SJSA1 (cell line): ENCODE measurements at places on chromosomes 6 and 20. TPM values are rescaled to one million over a fixed set of nuclear protein-coding genes. Genes with fewer than 3 reads are reported as not detected.
A peak's percentile ranks its signal among the peaks of the same experiment; 100 is the strongest.

DNA sequence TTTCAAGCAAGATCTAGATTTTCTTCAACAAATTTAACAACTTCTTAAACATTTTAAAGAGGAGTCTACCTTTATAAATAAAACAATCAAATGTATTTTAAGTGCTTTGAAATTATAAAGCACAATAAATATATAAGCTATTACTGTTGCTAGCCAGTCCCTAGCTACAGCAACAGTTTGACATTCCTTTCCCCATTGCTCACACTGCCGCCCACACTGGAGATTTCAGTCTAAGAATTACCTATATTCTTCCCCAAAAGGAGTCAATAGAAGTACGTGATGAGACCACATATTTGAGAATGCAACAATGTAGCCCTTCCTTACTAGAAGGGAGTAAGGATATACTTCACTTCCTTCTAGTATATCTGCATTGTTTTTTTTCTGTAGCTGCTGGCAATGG is 65.3 kb upstream of the RNF146 start:
- DNase-seq, result peak; percentile 27

DNA sequence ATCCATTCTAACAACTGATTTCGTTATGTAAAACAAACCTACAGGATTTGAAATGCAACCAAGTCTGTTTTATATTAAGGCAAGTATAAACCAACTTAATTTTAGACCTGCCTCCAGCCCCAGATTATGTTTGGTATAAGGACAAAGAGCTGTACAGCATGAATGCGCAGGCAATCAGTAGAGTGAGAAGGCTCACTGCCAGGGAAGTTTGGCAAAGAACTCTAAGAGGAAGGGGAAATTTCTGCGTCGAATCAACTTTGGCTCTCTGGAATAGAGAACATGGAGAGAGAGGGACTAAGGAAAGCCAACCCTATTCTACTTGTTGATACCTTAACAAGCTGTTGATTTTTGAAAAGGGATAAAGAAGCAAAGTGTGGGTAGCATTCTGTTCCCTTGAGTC is 96.9 kb upstream of the FOXO3 start:
- no peak for DNase-seq

DNA sequence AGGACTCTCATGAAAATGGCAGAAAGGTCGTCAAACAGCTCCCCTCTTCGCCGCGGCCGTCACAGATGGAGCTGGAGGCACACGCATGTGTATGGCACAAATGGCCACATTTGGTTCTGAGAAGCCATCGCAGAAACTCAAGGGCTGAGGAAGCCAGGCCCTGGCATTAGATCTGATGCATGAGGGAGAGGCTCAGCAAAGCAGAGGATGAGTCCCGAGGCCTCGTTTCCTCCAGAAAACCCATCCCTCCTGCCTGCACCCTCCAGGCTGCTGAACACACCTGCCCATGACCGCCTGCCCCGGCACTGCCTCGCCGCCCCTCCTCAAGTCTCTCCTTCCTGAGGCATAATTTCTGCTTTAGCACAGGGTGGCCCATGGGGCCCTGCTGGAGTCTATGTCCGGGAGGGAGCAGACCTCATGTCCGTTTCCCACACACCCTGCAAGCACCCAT is 240.3 kb downstream of the DLL1 start:
- no peak for DNase-seq

DNA sequence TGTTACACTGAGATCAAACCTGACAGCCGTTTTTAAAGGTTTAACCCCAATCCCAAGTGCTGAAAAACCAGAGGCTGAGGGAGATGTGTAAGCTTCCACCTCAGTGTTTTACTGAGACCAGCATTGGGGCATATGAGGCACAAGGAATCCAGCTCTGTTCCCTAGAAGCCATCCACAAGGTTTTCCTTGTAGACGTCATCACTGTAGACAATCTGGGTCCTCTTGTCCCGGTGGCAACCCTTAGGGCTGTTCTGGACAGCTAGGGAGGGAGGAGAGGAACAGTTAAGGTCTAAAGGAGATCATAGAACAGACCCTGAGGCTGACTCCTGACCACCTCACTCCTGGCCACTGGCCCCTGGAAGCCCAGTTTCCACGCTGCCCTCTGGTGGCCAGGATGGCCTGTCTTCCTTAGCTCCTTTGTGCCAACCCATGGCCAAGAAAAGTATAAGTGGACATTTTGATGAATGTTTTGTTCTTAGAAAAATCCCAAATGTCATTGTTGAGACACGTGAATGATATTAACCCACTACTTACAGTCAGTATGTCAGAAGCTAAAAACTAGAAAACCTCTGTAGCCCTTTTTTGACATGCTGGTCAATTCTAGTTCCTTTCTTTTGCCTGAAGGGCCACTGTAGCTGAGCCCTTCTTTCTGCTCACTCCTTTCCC is 6.4 kb downstream of the CFB start:
- peak; percentile 74 for DNase-seq

DNA sequence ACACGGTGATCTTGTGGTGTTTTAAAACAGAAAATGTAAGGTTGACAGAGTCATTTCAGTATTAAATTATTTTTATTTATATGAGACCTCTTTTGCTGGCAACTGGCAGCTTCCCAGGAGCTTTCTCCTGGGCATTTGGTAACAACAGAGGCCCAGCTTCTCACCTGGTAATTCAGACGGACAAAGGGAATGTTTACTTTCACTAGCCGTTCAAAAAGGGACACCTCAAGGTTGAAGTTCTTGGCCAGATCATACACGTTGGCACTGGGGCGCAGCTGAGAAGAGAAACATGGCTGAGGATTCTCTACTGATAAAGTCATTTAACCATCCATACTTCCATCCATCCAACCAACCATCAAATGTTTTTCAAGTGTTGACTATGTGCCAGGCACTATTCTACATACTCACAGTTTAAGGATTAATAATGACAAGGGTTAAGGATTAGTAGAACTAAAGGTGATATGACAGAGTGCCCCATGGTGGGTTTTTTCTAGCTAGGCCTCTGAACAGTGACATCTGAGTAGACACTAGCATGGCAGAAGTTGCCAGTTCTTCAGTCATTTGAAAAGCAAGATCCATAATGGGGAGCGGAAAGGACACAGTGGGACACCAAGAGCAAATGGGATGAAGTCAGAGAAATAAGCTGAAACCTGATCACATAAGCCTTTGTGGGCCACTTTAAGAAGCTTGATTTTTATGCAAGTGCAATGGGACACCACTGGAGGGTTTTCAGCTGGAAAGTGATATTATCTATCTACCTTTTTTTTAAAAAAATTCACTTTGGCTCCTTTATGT is 25.1 kb downstream of the ZNFX1 start:
- DNase-seq, result no peak

DNA sequence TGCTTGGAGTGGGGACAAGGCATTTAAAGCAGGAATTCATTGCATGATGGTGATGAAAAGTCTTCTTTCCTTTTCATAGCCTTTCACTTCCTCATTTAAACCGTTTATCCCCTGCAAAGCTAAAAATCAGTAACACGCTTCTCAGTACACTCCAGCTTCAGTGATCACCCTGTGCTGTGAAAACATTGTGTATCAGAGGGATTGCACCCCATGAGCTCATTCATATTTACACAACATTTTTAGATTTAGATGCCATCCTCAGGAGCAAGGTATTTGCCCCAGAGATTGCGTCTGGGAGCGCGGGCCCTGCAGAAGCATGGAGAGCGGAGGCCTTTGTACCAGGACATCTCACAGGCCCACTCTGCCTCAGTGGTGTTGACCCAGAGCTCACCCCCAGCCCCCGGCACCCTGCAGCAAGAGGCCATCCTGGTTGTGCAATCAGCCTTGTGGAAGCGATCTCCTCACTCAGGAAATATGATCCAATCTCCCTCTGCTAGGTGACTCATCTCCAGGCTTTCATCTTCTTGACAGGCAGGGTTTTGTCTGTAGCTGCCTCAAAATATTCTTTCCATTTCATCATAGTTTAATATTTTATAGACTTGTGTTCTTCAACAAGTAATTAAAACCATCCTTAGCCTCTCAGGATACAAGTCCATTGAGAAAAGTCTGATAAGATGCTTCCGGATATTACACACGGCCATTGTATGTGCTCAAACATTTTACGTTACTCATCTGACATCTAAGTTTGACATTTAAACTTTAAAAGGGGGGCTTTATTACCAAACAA is 38.9 kb upstream of the THBS2 start:
- DNase-seq, result peak; percentile 26

DNA sequence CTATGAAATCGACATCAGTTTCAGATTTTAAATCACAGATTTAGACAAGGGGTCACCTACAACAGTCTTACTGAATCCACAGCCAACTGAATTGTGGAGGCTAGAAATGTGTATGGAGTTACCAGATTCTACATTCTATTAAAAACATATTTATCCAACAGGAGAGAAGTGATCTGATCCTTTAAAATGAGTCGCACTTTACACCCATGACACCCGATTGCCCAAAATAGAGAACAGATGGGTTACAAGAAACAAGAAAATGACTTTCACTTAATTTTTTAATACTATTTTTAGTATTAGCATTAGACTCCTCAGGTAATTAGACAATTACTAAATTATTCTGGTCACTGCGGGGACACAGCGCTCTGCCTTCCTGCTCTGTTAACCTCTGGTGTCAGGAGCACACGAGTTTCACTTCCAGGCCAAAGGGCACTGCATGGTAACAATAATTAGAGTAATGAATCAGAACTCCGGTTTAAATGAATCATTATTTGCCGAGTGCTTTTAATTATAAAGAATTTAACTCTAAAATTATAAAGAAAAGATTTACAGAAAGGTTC is 108.6 kb downstream of the ATP9A start:
- DNase-seq, result no peak

DNA sequence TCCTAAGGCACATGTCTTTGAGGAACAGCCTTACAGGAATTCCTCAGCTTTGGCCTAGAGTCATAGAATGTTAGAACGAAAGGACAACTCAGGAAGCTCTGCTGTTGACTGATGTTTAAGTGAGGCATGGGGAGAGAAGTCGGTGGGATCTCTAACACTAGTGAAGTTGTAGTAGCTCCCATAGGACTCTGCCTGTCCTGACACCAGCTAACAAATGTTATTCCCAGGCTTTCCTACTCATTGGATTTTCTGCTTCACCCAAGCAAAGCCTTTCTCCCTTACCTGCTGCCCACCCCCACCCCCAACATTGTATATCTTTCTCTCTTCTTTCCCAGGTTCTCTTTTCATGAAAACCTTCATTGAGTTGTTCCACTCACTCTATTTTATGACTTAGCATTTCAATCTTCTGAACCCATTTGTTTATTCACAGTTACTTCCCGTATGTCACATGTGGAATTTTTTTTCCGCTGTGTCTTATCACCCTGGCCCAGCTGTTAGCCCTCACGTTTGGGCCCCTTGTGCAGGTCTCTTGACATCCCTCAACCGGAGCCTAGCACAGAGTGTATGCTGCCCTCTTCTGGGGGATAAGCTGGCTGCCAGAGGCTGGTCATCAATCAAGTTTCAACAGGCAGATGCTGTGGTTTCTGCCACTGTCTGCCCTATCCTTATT is 39.2 kb upstream of the RNF8 start:
- no peak for DNase-seq

- DNase-seq, result no peak
These were observed 110.5 kb downstream of the DHX35 start for GRCh38 chr20:39072653-39073052.

- no peak for DNase-seq
These were observed 383.6 kb downstream of the PREX1 start for GRCh38 chr20:48444249-48444648.

DNA sequence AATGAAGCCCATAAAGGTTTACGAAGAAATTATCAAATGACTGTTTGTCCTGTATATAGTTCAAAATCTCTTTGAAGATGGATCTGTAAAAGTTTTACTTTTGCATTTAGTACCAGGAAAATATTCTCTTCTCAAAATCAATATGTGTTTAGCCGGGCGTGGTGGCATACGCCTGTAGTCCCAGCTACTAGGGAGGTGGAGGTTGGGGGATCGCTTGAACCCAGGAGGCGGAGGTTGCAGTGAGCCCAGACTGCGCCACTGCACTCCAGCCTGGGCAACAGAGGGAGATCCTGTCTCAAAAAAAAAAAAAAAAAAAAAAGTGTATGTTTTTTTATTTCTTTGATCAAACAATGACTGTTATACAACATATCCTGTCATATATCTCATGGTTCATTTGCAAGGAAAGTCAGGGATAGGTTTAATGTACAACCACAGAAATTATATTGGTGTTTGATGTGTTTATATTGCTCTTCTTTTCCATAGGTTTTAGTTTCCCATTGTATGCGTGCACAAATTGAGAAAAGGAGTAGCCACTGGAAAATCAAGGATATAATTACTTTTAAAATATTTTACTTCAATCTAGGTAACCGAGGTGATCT is 40.1 kb downstream of the SOX4 start:
- no peak for DNase-seq

- peak; percentile 29 for DNase-seq
These were observed 64.0 kb downstream of the BLOC1S5 start for GRCh38 chr6:8000188-8000596.

DNA sequence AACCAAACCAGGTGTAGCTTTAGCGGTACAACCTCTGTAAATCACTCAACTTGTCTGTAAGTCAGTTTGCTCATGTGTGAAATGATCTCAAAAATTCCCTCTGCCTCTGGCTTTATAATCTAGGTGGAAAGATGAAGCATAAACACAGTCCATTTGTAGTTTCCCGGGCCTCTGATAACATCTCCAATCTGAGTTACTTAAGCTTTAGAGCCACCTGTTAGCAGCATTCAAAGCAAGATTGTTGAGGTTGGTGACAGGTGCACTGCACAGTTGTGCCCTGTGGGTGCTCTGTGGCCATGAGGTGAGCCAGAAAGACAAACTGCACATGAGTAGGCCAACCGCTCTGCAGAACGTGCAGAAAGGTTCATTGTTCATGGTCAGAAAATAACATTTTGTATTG is 53.7 kb downstream of the MOCS1 start:
- DNase-seq, result no peak

GRCh38 chr6:32483968-32484613 is 44.4 kb downstream of the HLA-DRA start:
- DNase-seq, result no peak

DNA sequence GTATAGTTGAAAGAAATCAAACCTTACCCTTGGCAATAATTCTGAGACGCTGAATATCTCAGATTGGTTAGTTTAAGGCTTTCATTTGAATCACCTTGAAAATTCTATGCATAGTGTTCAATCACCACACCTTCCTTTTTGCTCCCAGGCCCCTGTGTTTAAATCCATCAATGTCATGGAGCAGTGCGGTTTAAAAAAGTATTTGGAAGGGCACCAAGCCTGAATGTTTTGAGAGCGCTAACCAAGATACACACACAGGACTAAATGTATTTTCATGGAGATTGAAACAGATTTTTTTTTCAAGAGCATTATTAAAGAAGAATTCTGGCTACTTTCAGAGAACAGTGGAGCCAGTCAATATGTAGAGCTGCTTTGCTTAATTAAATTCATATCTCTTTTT is 195.7 kb downstream of the CENPW start:
- no peak for DNase-seq

DNA sequence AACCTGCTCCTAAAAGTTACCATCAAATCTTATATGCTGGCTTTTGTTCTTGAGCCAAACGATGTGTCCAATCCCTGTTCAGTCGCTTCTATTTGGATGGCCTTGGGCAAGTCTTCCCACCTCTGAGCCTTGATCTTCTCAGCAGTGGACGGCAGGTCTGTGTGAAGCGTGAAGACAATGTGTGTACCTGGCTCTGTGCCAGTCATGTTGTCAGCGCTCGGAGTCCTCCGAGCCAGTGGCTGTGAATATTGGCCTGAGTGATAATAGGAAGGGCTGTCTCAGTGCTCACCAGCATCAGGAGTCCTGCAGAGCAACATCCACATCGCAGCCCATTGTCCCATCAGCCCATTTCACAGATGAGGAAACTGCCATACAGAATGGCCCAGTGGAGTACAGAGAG is 219.0 kb downstream of the CDC5L start:
- no peak for DNase-seq

Gene LTA
- total RNA-seq, result not detected in 2 replicates

Gene CCN6
- not detected in 2 replicates for total RNA-seq

Gene RHAG
- not detected in 2 replicates for total RNA-seq
